ENCODE measurements at places on chromosomes 6 and 20.

GRCh38 chr20:58022711-58023110, 205.7 kb downstream of the ANKRD60 start:
- DNase-seq: no peak

GRCh38 chr6:130322673-130323268, 43.0 kb upstream of the TMEM200A start:
- DNase-seq: peak; percentile 32

DNA sequence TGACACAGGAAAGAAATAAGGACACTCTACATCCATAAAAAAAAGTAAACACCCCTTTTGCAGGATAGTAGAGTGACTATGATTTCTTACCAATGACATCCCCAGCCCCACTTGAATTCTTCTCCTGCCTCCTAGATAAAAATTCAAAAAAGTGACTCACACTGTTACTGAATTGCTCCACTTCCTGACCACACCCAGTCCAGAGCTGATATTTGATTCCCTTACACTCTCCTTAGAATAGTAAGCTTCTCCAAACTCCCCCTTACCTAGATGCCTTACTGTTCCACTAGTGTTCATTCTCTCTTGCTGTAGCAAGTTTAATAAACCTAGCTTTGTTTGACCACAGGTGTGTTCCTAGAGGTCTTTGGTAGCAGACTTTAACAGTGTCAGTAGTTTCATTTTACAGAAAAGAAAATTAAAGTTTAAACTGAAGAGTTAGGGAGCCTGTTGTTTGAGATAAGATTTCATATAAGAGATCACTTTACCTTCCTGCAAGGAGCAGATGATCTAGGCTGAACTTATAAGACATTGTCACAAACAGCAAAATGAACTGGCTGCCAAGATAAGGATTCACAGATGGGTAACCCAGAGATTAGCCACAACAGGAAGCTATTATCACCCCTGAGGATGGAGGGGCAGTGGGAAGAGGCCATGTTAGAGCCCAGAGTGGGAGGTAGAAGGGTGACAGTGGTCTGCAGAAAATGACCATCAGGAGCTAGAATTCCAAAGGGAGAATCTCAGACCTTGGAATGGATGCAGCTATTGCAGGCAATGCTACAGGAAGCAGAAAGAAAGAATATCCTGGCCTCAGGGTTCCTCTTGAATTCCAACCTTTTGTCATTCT, 28.4 kb upstream of the BTN3A2 start:
- DNase-seq: no peak

DNA sequence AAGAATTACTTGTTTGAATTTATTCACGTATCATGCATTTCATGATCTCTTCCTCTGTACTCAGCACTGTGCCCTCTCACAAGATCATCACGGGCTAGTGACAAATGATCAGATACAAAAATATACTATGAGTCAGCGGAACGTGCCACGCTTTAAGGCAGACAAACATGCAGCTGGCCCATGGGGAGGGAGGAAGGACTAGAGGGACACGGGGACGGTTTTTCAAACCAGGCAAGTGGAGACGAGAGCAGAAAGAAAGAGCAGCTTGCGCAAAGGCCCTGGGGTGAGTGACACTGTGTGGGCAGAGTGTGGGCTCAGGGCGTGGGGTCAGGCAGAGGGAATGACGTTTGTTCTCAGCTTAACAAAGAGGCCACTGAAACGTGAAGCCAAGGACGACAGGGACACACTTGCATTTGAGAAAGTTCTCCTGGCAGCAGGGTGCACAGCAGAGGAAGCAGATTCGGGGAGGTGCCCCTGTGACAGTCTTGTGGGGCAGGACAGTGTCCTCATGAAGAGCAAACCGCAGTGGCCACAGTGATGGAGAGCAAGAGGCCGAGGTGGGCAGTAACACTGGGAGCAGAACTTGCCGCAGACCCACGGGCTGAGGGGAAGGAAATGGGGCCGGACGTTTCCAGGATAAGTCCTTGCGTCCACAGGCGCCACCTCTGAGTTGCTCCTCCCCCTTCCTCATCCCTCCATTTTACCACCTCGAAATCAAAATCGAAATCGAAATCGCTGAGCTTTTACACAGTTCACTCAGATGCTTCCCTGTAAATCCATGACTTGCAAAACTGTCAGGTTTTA, 6.9 kb upstream of the RPS6KA2 start:
- DNase-seq: no peak

DNA sequence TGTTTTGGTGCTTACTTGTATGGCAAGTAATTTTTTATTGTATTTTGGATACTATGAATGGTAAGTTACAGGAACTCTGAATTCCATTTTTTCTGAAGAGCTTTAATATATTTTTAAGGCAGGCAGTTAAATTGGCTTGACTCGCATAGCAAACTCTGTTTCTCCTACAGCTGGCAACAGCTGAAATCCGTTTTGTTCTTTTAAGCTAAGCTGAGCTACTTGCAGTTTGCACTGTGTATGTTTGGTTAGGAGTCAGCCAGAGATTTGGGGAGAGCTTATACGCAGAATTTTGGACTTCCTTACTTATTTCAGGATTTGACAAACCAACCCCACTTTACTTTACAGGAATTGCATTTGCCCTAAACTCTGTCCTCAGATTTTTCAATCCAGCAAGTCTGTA, 179.1 kb downstream of the COL19A1 start:
- DNase-seq: no peak

- DNase-seq: no peak
These were observed 15.8 kb upstream of the ADGRG6 start for GRCh38 chr6:142286088-142286409.

GRCh38 chr6:156585859-156586258, 191.3 kb upstream of the ARID1B start:
- DNase-seq: no peak

DNA sequence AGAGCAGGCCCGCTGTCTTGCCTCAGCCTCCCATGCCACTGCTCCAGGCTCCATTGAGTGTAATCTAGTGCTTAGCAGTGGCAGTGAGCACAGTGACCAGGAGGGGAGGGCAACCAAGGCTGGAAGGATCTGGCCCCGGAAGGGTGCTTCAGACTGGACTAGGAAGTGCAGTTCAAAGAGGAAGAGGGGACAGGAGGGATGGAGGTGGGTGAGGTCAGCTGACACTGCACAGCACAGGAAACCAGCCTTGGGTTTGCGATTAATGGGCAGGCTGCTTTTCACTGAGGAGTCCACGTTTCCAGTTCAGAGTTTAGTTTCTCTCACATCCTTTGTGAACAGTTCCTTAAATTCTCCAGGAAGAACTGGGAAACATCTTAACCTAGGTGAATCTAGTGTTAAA, 46.9 kb downstream of the CDS2 start:
- DNase-seq: no peak

DNA sequence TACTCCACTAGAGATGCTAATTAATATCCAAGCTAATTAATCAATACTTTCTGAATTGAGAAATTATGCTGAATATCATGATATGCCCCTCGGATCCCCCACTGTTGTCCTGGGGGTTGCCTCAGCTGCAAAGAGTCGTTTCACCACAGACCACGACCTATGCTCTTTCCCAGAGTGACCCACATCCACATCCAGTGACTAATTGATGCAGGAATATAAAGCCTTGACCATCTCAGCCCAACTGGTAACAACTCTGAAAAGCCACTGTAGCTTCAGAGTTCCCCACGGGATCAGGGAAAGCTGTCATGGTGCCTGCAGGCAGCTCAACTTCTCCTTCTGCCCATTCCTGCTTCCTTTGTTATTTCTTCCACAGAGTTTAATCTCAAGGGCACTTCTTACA, 116.9 kb downstream of the RWDD2A start:
- no peak for DNase-seq

DNA sequence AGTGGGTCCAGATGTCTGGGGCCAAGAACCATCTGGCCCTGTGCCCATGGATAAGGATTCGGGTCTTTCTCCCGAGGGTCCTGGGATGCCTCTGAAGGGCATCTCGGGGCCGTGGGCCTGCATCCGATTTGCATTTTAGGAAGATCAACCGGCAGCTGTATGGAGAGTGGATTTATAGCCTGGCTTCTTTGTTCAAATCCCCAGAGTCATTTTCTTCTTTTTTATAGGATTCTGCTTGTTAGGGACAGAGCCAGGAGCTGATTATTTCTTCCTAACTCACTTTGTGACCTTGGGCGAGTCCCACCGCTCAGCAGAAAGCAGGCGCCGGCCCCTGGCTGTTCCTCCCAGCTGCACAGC, 52.9 kb upstream of the APCDD1L start:
- DNase-seq: no peak

DNA sequence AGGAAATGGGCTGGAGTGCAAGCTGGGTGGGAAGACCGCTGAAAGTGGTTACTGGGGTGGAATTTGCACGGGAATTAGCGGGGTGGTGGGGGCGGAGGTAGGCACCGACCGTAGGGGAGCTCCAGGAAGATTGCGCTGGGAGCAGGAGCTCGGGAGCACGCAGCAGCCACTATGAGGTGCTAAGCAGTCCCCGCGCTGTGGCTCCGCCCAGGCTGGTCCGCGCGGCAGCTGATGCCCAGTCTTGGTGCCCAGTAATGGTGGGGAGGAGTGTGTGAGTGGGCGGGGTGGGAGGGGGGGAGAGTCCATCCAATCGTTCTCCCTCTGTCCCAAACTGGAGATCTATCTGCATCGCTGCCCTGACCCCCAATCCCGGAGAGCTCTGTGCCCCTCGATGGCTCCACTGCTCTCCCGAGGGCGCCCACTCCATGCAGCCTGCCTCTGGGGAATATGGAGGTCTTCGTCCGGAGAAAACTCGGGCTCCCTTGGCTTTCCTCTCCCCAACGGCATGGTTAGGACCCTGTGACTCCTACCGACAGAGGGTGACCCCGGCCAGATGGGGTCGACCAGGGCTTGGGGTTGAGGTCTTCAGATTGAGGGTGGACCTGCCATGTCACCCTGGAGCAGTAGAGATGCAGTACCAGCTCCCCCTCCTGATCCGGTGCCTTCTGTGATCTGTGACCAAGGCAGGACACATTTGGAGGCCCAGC, 5.3 kb downstream of the TP53TG5 start:
- DNase-seq: no peak

DNA sequence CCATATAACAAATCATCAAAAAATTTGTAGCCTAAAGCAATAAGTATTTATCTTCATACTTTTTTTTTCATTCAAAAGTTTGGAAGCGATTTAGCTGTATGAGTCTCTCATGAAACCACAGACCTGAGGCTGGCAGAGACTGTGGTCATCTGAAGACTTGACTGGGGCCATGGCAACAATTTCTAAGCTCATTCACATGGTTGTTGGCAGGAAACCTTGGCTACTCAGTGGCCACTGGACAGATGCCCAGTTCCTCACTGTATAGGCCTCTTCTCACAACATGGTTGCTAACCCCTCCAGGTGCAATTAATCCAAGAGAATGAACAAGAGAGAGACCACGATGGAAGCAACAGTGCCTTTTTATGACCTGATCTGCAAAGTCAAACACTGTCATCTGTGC, 235.9 kb downstream of the BTBD3 start:
- DNase-seq: no peak

DNA sequence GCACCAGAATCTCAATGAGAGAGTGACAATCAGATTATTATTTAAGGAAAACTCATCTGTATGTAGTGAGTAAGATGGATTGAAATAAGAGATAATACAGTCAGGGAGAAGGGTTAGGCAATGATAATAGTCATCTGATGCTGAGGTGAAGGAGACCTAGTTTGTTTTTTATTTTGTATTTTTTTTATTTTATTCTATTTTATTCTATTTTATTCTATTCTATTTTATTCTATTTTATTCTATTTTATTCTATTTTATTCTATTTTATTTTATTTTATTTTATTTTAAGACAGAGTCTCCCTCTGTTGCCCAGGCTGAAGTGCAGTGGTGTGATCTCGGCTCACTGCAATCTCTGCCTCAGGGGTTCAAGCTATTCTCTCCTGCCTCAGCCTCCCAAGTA, 72.7 kb upstream of the RCAN2 start:
- DNase-seq: no peak

- no peak for DNase-seq
These were observed 62.6 kb downstream of the AK9 start for GRCh38 chr6:109628158-109629000.

DNA sequence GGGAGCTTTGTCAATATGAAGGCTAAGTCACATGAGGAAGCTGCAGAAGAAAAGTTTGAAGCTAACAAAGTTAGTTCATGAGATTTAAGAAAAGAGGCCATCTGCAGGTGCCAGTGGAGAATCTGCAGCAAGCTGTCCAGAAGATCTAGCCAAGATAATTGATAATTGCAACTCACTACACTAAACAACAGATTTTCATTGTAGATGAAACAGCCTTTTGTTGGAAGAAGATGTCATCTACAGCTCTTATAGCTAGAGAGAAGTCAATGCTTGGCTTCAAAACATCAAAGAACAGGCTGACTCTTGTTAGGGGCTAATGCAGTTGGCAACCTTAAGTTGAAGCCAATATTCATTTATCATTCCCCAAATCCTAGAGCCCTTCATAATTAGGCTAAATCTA, 83.7 kb downstream of the RIN2 start:
- DNase-seq: no peak
